CD4-positive, alpha-beta memory T cell (primary cell): ENCODE measurements at places on chromosomes 11 and 22. TPM values are rescaled to one million over a fixed set of nuclear protein-coding genes. Genes with fewer than 3 reads are reported as not detected.

DNA sequence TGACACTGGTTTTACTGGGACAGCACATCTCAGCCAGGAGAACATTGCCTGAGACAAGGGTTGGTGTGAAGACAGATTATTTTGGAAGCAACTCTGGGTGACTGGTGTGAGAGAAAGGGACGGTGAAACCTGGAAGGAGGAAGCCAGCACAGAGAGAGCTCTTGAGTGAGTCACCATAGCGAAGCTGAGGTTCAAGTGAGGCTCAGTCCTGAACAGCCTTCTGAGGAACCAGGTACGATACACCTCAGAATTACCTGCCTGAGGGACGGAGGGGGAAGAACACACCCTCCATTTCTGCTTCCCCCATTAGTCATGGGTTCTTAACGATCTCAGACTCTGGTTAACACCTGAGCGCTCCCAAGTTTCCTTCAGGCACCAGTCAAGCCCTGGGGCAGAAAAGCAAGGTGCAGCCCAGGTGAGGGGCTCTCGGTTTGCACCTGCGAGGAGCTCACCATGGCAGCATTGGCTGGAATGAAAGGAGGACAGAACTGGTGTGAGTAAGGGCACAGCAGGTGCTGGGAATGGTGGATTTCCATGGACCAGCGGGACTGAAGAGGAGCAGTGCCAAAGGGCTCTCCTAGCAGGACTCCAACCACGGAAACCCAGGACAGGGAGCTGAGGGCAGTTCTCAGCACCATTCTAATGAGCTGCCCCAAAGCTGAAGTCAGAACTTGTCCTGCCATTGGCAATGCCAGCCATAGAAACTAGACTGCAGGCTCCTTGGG lies 459.3 kb downstream of the OPCML start:
- no peak for DNase-seq
- no peaks in the 10 kb centered on the region for H3K36me3 ChIP-seq
- H3K27me3 ChIP-seq, result no peaks in the 10 kb centered on the region

DNA sequence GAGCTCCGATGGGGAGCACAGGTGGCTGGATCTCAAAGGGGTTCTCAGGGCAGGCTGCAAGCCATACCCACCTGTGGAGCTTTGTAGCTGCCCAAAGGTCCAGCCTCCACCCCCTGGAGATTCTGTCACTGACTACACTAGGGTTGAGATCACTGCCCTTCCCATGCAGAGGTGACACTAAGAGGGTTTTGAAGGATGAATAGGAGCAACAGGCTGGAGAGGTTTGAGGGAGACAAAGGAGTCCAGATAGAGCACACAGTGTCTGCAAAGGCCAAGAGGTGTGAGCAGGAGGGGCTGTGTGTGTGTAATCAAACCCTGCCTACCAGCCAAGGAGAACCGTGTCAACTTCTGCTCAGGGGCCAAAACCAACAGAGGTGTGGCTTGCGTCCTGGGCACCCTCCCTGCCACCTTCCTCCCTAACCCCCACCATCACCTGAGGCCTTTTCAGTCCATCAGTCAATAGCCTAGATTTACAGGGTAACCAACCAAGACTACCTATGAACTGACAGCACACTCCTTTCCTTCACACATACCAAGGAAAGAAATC lies 43.0 kb upstream of the WNT11 start:
- no peaks in the 10 kb centered on the region for H3K36me3 ChIP-seq
- H3K27me3 ChIP-seq, result no peaks in the 10 kb centered on the region
- no peak for DNase-seq
- H3K27ac ChIP-seq, result no peak overlapping the region

GRCh38 chr11:116732271-116733042 lies 40.3 kb downstream of the BUD13 start:
- no peak overlapping the region for H3K27ac ChIP-seq
- H3K27me3 ChIP-seq, result no peaks in the 10 kb centered on the region
- no peak overlapping the region for H3K4me3 ChIP-seq
- peaks cover 8% of the 10 kb centered on the region for H3K4me1 ChIP-seq

The MMP7 gene
- not detected for total RNA-seq

DNA sequence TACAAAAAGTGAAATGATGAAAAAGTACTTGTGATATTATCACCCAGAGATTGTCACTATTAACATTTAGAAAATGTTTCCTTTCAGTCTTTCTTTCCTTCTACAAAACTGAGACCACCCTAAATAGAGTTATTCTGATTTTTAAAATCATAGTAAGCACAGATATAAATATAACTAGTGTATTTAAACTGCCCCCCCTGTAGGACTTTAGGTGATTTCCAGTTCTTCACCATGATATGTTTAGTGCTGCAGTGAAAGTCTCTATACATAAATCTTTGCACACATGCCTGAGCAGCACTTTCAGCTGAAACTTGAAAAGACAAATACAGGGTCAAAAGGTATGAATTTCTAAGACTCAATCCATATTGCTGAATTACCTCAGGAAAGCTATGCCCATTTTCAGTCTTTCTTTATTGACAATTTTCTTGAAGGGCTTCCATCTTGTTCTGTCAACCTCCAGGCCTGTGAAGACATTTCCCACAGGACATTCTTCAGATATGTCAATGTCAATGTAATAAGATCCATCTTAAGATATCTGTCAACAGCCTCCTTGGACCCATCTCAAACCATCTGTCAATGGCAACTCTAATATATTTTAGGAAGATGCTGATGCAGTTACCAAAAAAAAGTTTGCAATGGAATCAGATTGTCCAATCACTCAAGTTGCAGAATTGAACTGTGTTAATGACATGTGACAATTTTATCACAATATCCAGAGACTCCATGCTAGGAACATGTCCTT lies 30.8 kb upstream of the LDLRAD3 start:
- H3K4me3 ChIP-seq, result no peak overlapping the region
- H3K4me1 ChIP-seq, result no peaks in the 10 kb centered on the region
- no peaks in the 10 kb centered on the region for H3K36me3 ChIP-seq
- no peak for DNase-seq

DNA sequence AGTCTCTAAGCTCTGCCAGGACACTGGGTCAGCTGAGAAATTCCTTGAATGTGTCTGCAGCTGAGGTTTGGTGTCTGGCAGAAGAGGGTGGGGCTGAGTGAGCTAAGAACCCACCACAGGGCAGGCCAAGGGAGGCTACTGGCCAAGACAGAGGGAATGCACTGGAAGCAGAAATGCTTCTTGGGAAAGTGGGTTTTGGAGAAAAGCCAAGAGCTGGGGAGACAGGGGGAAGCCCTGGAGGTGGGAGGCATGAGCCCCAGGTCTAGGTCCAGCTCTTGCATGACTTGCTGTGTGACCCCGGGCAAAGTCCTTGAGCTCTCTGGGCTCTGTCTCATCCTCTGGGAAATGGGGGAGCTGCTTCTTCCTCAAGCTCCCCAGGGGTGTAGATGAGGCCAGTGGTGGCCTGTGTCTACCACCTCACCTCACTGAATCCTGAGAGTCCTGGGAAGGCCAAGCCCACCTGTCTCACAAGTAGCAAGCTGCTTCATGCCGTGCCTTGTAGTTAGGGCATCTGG lies 2.3 kb downstream of the MMP11 start:
- H3K4me3 ChIP-seq, result no peak overlapping the region
- H3K27me3 ChIP-seq, result no peaks in the 10 kb centered on the region
- H3K4me1 ChIP-seq, result peaks cover 16% of the 10 kb centered on the region
- no peak for DNase-seq
- no peaks in the 10 kb centered on the region for H3K36me3 ChIP-seq
- no peak overlapping the region for H3K27ac ChIP-seq

GRCh38 chr11:112225753-112226061 lies 521 bp upstream of the PTS start:
- H3K27ac ChIP-seq, result peak overlapping the region; percentile 98
- DNase-seq, result no peak
- no peaks in the 10 kb centered on the region for H3K27me3 ChIP-seq
- peaks cover 13% of the 10 kb centered on the region for H3K36me3 ChIP-seq

DNA sequence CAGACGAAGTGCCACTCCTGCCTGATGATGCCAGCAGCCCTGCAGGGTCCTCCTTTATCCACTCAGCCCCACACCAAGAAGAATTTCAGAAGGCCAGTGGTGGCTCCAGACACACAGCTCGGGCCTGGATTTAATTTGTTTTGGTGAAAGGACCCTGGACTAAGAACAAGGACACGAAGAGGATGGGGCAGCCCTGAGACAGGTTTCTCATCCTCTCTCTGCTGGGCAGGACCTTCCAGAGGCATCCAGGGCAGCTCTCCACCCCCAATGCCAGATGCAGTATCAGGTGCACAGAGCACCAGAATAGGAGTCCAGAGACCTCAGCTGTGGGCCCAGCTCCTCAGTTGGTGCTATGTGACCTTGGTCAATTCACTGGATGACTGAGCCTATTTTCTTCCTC lies 72.0 kb downstream of the TRIM29 start:
- no peaks in the 10 kb centered on the region for H3K36me3 ChIP-seq
- no peaks in the 10 kb centered on the region for H3K4me1 ChIP-seq
- H3K27ac ChIP-seq, result no peak overlapping the region

GRCh38 chr11:79437278-79437980 lies 3.4 kb downstream of the TENM4 start:
- DNase-seq, result no peak
- no peaks in the 10 kb centered on the region for H3K36me3 ChIP-seq
- H3K27me3 ChIP-seq, result peaks cover 4% of the 10 kb centered on the region
- H3K4me3 ChIP-seq, result no peak overlapping the region
- H3K4me1 ChIP-seq, result no peaks in the 10 kb centered on the region

DNA sequence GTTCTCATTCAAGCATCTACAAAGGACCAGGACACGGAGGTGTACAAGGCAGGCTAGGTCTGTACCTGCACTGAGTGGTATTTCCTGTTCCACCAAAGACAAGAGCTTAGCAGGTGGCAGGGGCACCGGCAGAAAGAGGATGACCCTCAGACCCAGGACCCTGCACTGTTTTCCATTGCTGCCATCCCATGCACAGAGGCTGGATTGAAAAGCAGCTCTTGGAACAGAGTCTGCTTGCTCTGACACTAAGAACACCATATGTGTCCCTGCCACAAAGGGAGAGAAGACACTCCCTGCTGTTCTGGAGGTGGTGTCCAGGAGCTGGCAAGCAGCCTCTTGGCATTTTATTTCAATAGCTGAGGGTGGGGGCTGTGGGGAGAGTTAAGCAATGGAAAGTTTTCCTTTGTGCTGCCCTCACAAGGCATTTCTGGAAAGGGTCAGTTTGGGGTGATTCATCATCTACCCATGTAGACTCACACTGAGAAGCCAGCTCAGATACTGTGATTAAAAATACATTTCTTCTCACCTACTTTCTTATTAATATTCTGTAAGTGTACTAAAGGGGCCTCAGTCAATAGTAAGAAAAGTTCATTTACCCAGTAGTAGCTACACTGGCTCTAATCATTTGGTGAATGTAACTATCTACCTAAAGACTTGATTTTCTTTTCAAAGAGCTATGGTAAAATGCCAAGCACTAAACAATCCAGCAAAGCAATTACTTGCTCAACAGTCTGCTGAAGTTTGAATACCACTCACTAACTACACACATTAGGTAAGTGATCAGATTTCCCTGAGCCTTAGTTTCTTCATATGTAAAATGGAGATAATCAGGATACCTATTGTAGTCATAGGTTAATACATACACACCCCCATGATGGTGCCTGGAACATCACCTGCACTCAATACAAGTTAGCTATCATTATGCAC lies 55.2 kb downstream of the SLC1A2 start:
- H3K27me3 ChIP-seq, result no peaks in the 10 kb centered on the region
- no peak overlapping the region for H3K27ac ChIP-seq
- no peaks in the 10 kb centered on the region for H3K4me1 ChIP-seq
- DNase-seq, result no peak
- H3K36me3 ChIP-seq, result no peaks in the 10 kb centered on the region
- no peak overlapping the region for H3K4me3 ChIP-seq

The CEP126 gene
- total RNA-seq, result 2.6 TPM

GRCh38 chr22:23548501-23549197 lies 31.4 kb downstream of the IGLL1 start:
- no peak overlapping the region for H3K4me3 ChIP-seq
- H3K27me3 ChIP-seq, result no peaks in the 10 kb centered on the region
- no peaks in the 10 kb centered on the region for H3K36me3 ChIP-seq

DNA sequence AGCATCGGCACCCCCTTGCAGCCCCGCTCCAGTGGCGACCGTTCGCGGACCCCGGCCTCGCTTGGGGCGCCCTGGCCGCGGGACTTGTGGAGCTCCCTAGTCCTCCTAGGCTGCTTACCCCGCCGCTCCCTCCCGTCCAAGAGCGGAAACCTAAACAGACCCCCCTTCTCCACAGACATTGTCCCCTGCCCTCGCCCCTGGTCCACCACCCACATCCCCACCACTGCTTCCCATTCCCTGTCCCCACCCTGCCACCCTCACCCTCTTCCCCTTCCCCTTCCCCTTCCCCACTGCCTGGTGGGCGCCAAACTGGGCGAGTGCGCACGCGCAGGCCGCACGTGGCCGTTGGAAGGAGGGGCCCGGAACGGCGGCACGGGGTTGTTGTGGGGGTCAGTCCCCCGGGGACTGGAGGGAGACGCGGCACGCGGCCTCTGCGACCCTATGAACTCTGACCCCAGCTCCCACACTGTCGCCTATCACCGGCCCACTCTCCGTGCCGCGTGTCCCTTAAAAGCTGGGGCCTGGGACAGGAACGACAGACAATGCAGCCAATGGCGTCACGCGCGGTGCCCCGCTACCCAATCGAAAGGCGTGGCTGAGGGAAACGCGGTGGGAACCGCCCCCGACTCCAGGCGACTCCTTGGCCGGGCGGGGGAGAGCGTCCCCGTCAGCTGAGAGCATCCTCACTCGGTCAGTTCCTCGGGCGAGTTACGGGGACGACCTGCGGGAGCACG lies at the start of gene SNX32:
Gene SNX32, plus strand, starts transcription at position 667 of the 734 bp plus-strand sequence. CDS start 103 bp downstream, outside the sequence.
- peak; percentile 94 for DNase-seq
- H3K4me1 ChIP-seq, result peaks cover 20% of the 10 kb centered on the region
- H3K27ac ChIP-seq, result peak within 1 kb of the TSS; percentile 17
- H3K36me3 ChIP-seq, result no peaks in the 10 kb centered on the region
- peak within 1 kb of the TSS; percentile 31 for H3K4me3 ChIP-seq
- no peaks in the 10 kb centered on the region for H3K27me3 ChIP-seq

DNA sequence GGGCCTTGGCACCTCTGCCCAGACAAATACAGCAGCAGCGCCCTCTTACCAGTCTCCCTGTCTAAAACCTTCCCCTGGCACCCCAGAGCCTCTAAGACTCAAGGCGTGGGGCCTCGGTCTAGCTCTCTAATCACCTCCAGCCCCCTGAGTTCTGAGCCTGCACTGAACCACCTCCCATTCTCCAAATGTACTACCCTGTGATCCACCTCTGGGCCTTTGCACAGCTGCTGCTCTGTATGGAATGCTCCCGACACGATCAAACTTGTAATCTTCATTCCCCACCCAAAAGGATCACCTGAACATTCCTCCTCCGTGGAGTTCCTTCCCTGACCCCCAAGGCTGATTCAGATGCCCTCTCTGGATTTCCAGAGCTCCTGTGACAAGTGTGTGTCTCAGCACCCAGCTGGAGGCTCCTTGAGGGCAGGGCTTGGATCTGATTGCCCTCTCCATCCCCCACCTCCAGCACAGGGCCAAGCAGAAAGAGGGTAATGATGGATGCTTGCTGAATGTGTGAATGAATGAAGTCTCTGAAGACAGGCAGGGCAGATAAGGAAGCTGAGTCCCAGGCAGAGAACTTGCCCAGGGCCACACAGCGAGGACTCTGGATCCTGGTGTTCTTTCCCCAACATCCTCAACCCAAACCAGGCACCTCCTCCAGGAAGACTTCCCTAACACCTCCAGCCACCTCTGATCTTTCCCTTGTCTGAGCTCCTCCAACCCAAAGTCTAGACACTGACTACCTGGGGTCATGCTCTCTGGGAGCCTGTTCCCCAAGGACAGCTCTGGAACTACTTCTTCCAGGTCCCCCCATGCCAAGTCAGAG lies 18.3 kb downstream of the STARD10 start:
- peaks cover 14% of the 10 kb centered on the region for H3K4me1 ChIP-seq
- no peaks in the 10 kb centered on the region for H3K27me3 ChIP-seq
- H3K27ac ChIP-seq, result no peak overlapping the region
- no peaks in the 10 kb centered on the region for H3K36me3 ChIP-seq

GRCh38 chr22:44183287-44183588 lies 2.5 kb downstream of the PARVG start:
- H3K27me3 ChIP-seq, result no peaks in the 10 kb centered on the region
- peak overlapping the region; percentile 95 for H3K4me3 ChIP-seq
- peak overlapping the region; percentile 81 for H3K27ac ChIP-seq
- DNase-seq, result no peak
- H3K36me3 ChIP-seq, result peaks cover 12% of the 10 kb centered on the region
- H3K4me1 ChIP-seq, result peaks cover 29% of the 10 kb centered on the region

The SLC22A25 gene
- total RNA-seq, result not detected
